ENCODE measurements at places on chromosomes 12 and 14. TPM values are rescaled to one million over a fixed set of nuclear protein-coding genes. Genes with fewer than 3 reads are reported as not detected.

Gene DHRS2
- total RNA-seq, result not detected

Gene BICD1
- total RNA-seq, result 16.0 TPM

Gene PTHLH
- total RNA-seq, result not detected

Gene SRRM4
- total RNA-seq, result not detected

Gene NPFF
- not detected for total RNA-seq

Gene ABCB9
- total RNA-seq, result 3.3 TPM

Gene LTB4R
- total RNA-seq, result 33.5 TPM

Gene CIROP
- not detected for total RNA-seq

Gene LRRK2
- total RNA-seq, result 6.1 TPM

Gene NUAK1
- total RNA-seq, result 10.9 TPM

Gene FAM222A
- total RNA-seq, result 4.0 TPM

Gene OR10G3
- total RNA-seq, result not detected

Gene ABHD4
- 39.3 TPM for total RNA-seq

Gene CLEC1A
- total RNA-seq, result not detected

Gene IAPP
- not detected for total RNA-seq

Gene PYGL
- 3.2 TPM for total RNA-seq

Gene PCBP2
- 910 TPM for total RNA-seq

Gene DPPA3
- total RNA-seq, result not detected

Gene CYP27B1
- 1.1 TPM for total RNA-seq

Gene AHNAK2
- not detected for total RNA-seq

Gene LRIG3
- not detected for total RNA-seq

Gene RAD9B
- total RNA-seq, result 0.91 TPM

Gene PWP1
- total RNA-seq, result 26.5 TPM

Gene MLEC
- 47.4 TPM for total RNA-seq

Gene LRRC23
- 16.8 TPM for total RNA-seq

Gene CLEC1B
- total RNA-seq, result 2.3 TPM

Gene TROAP
- total RNA-seq, result 2.2 TPM

Gene OR6C70
- not detected for total RNA-seq

Gene SERPINA9
- not detected for total RNA-seq

Gene FAM177A1
- 73.8 TPM for total RNA-seq

Gene SETD1B
- total RNA-seq, result 56.2 TPM

Gene C12orf50
- total RNA-seq, result not detected

Gene DCTN2
- 71.8 TPM for total RNA-seq

Gene IL26
- not detected for total RNA-seq

Gene INHBE
- not detected for total RNA-seq

Gene TEAD4
- total RNA-seq, result not detected

Gene LBHD2
- not detected for total RNA-seq

Gene SH2B3
- 68.1 TPM for total RNA-seq

Gene SLC4A8
- total RNA-seq, result 13.6 TPM

Gene NTF3
- not detected for total RNA-seq

Gene TAS2R42
- total RNA-seq, result not detected

Gene CSAD
- 54.4 TPM for total RNA-seq

Gene ITPR2
- 68.2 TPM for total RNA-seq

Gene EPYC
- not detected for total RNA-seq

Gene PTCSC3
- total RNA-seq, result not detected
